A549 treated with dexamethasone at 1 μM for 4 hours (cell line): ENCODE measurements at places on chromosomes 2 and 18. TPM values are rescaled to one million over a fixed set of nuclear protein-coding genes. Genes with fewer than 3 reads are reported as not detected.

The QPCT gene
- total RNA-seq, result 20.1 to 22.8 TPM (median 21.9 TPM) in 5 replicates

The DYNAP gene
- total RNA-seq, result not detected in 5 replicates

The PPIL3 gene
- 21.2 to 25.8 TPM (median 24.3 TPM) in 5 replicates for total RNA-seq

The CDH2 gene
- 39.4 to 57.6 TPM (median 50.4 TPM) in 5 replicates for total RNA-seq

The RAD51AP2 gene
- not detected in 5 replicates for total RNA-seq

The APOB gene
- 0.01 to 0.02 TPM (median 0.01 TPM) in 3 of 5 replicates, not detected in the others for total RNA-seq

The LOXHD1 gene
- not detected in 5 replicates for total RNA-seq

The PID1 gene
- 4.2 to 4.6 TPM (median 4.3 TPM) in 5 replicates for total RNA-seq

The LRRTM4 gene
- total RNA-seq, result not detected in 5 replicates

The KCNJ3 gene
- not detected in 5 replicates for total RNA-seq

The KIF5C gene
- 0.33 to 0.43 TPM (median 0.33 TPM) in 5 replicates for total RNA-seq

The MDH1B gene
- total RNA-seq, result 1.3 to 1.9 TPM (median 1.7 TPM) in 5 replicates

The PDE11A gene
- total RNA-seq, result 0.21 to 0.52 TPM (median 0.42 TPM) in 5 replicates

The PSMD1 gene
- total RNA-seq, result 108 to 113 TPM (median 112 TPM) in 5 replicates

The BUB1 gene
- 35.9 to 45.1 TPM (median 38.9 TPM) in 5 replicates for total RNA-seq

The XIRP2 gene
- total RNA-seq, result not detected in 5 replicates

The IL1RL1 gene
- 0.64 to 1.6 TPM (median 1.2 TPM) in 5 replicates for total RNA-seq

The MSTN gene
- total RNA-seq, result 0.02 TPM in 1 of 5 replicates, not detected in the others

The TYMS gene
- 157 to 183 TPM (median 174 TPM) in 5 replicates for total RNA-seq

The ABHD3 gene
- 15.9 to 19.3 TPM (median 18.1 TPM) in 5 replicates for total RNA-seq

The CENPA gene
- total RNA-seq, result 38.8 to 53.8 TPM (median 51.0 TPM) in 5 replicates

The REG1B gene
- not detected in 5 replicates for total RNA-seq

The UNC80 gene
- total RNA-seq, result 0.02 TPM in 1 of 5 replicates, not detected in the others

The IMPACT gene
- total RNA-seq, result 11.2 to 16.2 TPM (median 14.8 TPM) in 5 replicates

The CYS1 gene
- 0.98 to 1.9 TPM (median 1.5 TPM) in 5 replicates for total RNA-seq

The MEP1B gene
- 0.05 to 0.09 TPM (median 0.08 TPM) in 3 of 5 replicates, not detected in the others for total RNA-seq

The CTNNA2 gene
- total RNA-seq, result 0.19 to 0.89 TPM (median 0.33 TPM) in 5 replicates

The IKZF2 gene
- 0.17 to 0.55 TPM (median 0.38 TPM) in 5 replicates for total RNA-seq

The ANKRD30B gene
- not detected in 5 replicates for total RNA-seq

The PKP4 gene
- 21.6 to 29.8 TPM (median 27.0 TPM) in 5 replicates for total RNA-seq
